ENCODE measurements at places on chromosomes 5 and 9.

DNA sequence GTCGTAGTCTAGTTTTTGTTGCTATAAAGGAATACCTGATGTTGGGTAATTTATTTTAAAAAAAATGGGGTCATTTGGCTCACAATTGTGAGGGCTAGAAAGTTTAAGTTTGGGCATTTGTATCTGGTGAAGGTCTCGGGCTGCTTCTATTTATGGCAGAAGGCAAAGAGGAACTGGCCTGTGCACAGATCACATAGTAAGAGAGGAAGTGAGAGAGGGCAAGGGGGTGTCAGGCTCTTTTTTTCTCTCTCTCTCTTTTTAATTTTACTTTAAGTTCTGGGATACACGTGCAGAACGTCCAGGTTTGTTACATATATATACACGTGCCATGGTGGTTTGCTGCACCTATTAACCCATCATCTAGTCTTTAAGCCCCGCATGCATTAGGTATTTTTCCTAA, 453.3 kb downstream of the DIRAS2 start:
- no peak for DNase-seq

DNA sequence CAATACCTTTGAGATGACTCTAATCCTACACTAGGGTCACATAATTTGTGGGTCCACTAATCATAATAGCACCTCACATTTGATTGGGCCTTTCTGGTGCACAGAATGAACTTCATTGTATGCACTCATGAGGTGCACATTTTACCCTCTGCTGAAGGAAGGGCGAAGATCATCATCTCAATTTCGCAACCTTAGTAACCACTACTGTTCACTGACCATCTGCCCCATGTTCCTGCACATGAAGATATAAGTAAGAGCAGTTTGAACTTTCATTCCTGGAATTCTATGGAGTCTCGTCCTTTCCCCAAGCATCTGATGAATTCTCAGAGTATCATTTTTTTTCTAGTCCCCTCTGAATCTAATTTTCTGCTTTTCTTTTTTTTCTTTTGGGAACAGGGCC, 21.2 kb downstream of the GAS1 start:
- DNase-seq, result no peak

- no peak for DNase-seq
Measured at GRCh38 chr9:128216781-128217553, 13.8 kb downstream of the DNM1 start.

DNA sequence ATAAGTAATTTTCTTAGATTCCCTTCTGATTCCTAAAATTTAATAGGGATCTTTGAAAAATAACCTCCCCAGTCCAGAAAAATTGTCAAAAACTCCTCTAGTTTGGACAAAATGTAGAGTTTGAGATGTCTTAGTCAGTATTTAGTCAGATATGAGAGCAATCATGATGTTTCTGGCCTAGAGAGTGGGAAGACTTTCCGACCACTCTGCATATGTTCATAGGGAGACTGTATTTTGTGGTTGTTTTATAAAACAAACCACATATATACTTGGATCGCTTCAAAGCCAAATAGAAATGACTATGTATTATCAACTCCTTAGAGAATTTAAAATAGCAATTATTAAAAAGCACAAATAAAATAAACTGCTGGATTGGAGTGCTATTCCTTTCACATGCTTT, 15.8 kb downstream of the ZFAND5 start:
- DNase-seq, result no peak

GRCh38 chr9:13791816-13792215, 512.3 kb upstream of the MPDZ start:
- DNase-seq, result no peak

DNA sequence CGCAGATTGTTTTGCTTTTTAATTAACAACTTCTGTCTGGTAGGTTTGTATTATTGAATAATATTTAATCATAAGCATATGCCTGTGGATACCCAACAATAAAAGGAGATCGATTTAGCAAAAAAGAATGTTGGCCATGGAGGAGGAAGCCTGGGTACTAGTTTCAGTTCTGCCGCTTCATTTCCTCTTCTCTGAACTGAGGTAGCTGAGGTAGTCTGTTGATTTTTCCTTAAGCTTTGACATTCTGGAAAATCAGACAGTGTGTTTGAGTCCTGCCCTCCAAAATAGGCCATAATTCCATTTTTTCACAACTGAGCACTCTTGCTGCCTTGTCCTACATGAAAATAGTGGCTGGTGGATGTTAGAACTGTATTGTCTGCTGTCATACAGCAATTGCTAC, 6.0 kb upstream of the GPR21 start:
- DNase-seq, result no peak

- no peak for DNase-seq
Measured at GRCh38 chr5:84623019-84623418, 238.3 kb upstream of the EDIL3 start.

GRCh38 chr9:124365036-124365435, 50.2 kb downstream of the PSMB7 start:
- no peak for DNase-seq

DNA sequence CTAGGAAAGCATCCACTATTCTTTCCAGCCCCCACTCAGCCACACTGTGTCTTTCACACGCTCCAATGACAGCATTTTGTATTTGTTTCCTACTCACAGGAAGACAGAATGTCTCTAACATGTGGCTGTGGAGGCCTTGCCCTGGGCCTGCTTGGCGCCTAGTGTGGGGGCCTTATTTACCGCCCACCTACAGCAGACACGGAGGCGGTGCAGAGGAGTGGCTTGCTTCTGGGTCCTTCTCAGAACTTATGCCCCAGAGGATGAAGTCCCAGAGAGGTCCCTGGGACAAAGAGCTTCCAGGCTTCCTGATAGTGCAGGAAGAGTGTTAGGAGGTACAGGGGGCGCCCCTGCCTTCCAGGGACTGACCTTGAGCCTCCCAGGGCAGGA, 8.5 kb upstream of the MRNIP start:
- no peak for DNase-seq

GRCh38 chr9:6827439-6828145, 69.8 kb downstream of the KDM4C start:
- no peak for DNase-seq

DNA sequence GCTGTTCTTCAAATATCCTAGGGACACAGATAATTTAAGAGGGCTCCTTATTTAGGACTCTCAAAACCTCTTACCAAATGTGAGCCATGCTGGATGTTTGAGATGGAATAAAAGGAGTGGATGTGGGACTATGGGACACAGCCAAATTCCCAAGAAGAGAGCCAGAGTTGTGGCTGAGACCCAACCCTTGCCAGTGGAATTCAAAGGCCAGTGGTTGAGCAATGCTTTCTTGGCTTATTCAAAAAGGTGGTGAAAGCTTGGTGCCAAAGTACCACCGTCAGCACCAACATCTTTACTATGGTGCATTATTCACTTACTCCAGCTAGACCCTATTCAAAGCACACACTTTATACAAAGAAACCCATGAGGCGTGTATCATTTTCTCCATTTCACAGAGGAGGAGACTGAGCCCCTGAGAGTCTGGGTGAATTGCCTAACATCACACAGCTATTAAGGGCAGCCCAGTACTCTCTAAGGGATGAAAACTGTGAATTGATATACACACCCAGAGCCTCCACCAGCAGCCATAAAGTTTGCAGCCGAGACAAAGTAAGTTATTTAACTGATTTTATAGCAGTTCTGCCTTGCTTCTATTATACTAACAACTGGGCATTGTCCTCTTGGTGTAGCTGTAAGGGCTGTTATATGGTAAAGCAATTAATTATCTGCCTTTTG, 391.7 kb downstream of the ACTL7B start:
- DNase-seq, result no peak

DNA sequence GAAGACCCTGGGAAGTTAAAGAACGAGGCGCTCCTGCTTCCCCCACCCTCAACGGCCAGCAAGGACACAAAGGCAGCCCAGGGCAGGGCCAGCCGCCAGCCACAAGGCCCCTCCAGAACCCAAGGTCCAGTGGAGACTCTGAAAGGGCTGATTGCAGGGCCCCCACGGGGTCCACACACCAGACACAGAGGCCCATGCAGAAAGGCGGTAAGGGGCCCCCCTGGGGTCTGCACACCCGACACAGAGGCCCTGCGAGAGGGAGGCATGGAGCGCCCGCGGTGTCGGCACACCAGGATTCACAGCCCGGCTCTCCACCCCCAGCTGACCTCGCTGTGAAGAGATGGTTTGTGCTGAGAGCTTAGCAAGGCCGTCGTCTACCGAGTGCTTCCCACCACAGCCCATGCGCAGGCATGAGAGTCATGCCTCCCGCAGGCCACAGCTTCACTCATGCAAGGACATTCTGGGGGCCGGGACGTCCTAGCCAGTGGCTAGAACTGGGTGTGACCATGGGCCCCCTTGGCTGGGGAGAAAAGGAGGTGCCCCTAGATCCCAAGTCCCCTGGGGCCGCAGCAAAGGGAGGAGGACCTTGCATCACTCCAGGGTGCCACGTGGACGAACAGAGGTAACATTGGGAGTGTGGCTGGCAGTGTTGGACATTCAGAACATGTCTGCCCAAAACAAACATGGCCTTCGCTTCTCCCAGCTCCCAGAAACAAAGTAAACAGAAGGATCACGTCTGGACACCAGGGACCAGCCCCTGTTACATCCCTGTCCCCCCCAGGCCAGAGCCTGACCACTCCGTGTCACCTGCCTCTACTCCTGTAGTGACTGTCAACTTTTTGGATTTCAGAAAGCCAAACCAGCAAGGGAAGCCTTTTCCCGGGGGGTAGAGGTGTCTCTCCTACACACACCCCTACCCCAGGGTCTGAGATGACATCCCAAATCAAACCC, 9.8 kb downstream of the BRD3 start:
- DNase-seq, result peak; percentile 43

- no peak for DNase-seq
Measured at GRCh38 chr9:104177003-104177611, 83.0 kb downstream of the SMC2 start.

- no peak for DNase-seq
Measured at GRCh38 chr9:133861692-133862091, 123.5 kb upstream of the SARDH start.

- DNase-seq, result no peak
Measured at GRCh38 chr5:65244031-65244430, 237.7 kb downstream of the ADAMTS6 start.

- no peak for DNase-seq
Measured at GRCh38 chr5:145975361-145976066, 39.1 kb downstream of the SH3RF2 start.

DNA sequence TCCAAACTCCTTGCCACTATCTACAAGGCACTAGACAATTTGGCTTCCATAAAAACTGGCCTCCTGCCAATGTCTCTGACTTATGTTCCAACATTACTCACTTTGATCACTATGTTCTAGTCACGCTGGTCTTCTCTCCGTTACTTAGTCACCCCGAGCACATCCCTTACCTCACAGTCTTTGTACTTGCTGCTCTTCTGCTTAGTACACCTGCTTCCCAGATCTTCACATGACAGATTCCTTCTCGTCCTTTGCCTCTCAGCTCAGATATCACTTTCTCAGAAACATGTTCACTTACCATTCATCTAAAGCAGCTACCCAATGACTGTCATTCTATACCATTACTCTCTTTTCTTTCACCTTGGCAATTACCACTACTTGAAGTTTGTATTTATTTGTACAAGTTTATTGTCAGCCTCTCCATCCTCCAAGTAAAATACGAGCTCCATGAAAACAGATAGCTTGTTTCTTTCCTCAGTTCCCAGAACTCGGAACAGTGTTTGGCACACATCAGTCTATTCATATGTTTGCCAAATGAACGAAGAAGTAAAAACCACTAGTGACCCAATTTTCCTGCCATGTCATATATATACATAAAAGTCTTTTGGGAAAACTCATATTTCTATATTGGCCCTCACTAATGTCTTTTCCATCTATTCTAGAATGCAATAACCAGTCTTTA, 5.9 kb upstream of the SLC22A5 start:
- DNase-seq, result no peak

- DNase-seq, result no peak
Measured at GRCh38 chr9:95721061-95721531, 154.4 kb upstream of the ERCC6L2 start.

GRCh38 chr5:178234750-178235587, 2.4 kb upstream of the PHYKPL start:
- peak; percentile 89 for DNase-seq

DNA sequence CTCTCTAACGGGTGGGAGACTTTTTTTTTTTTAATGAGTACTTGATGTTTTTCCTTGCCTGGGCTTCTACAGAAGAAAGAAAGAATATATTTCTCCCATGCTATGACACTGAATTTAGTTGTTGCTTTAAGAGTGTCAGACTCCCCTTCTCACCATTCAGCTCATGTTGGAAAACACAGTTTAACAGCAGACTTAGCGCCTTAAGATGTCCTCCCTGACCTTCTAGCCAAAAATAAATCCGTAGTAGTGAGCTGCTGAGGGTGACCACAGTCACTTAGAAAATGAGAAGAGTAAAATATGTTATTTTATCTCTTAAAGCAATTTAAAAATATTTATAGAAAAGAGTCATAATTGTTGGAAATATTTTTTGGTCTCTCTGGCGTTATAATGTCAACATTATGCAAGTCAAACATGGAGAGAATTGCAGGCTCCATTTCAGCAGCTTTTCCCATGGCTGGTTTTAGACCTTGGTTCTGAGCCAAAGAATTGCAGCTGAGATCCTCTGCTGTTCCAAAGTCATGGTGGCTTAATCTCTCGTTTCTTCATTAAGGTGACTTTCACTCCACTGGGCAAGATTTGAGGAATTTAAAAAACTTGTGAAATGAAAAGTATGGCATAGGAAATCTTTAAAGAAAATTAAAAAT, 143.5 kb downstream of the GHR start:
- DNase-seq, result no peak

- DNase-seq, result no peak
Measured at GRCh38 chr5:82698026-82698425, 379.2 kb downstream of the TMEM167A start.

GRCh38 chr5:82244854-82245635, 33.1 kb downstream of the RPS23 start:
- no peak for DNase-seq

- no peak for DNase-seq
Measured at GRCh38 chr5:169213479-169213878, 87.5 kb downstream of the SLIT3 start.

GRCh38 chr5:137320056-137321045, 178.8 kb downstream of the SPOCK1 start:
- DNase-seq, result no peak

GRCh38 chr9:81653240-81653639, 36.1 kb downstream of the TLE1 start:
- DNase-seq, result no peak

- DNase-seq, result no peak
Measured at GRCh38 chr5:154923441-154924430, 14.3 kb downstream of the GEMIN5 start.

GRCh38 chr5:131786900-131787692, 9.7 kb downstream of the FNIP1 start:
- DNase-seq, result no peak

DNA sequence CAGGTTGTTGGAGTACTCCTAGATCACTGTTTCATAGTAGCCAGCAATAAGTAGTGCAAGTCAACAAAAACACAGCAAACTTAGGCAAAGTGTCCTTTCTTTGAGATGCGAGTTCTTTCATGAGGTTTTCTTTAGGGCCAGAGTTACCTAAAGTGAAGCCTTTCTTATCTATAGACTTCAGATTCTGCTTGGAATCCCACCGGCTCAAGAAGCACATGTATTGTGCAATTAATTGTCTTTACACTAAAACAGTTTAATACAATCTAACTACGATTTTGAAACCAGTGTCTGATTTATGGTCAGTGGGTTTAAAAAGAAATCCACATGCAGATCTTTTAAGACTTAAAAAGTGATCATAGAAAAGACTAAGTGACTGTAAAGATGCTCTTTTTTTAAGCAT, 3.6 kb downstream of the PURA start:
- DNase-seq, result no peak
